Suppressor macrophage (primary cell): ENCODE measurements at places on chromosomes 3 and 15.

- DNase-seq, result peak; percentile 22
Measured at GRCh38 chr15:86743283-86743903, 663.7 kb downstream of the AGBL1 start.

GRCh38 chr15:68479406-68479805 is 47.4 kb upstream of the ITGA11 start:
- no peak for DNase-seq

GRCh38 chr15:48866141-48866563 is 11.8 kb upstream of the EID1 start:
- DNase-seq, result no peak

GRCh38 chr3:12427551-12427950 is 56.7 kb upstream of the TSEN2 start:
- peak; percentile 69 for DNase-seq
